ENCODE measurements at places on chromosomes 6 and 20. TPM values are rescaled to one million over a fixed set of nuclear protein-coding genes. Genes with fewer than 3 reads are reported as not detected.

DNA sequence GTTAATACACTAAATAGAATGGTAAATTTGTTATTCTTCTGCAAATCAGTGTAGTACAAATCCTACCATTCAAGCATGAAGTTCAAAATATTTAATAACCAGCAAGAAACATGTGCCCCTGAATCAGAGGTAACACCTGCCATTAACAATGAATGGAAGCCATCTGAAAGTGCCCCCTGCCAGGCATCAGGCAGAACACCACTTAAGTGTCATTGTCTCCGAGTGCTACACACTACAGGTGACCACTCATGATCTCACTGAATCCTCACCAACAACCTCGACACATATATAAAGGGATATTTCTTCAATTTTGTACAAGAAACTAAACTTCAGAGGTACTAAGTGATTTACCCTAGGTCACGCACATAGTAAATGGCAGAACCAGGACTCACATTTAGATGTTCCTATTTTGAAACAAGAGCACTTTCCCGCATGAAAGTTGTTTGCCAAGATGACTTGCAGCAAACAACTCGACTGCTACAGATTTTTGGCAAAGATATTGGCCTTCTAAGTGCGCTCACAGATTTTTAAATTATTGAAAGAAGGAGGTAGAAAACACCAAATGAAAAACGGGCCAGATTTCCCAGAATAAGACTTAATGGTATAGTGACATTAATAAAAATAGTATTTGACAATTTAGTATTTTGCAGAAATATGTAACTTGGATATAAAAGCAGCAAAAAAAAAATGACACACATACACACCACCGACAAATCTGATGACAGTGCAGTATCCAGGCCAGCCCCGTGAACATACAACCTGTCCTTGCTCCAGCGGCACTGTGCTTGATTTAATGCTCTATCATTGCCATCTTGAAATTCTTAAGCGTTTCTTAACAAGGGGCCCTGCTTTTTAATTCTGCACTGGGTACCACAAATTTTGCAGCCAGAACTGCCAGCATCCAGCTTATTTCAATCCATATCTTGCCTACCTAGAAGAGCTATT is 274.5 kb downstream of the ALDH8A1 start:
- no peak overlapping the region for H3K27ac ChIP-seq
- H3K36me3 ChIP-seq: no peaks in the 10 kb centered on the region
- H3K4me3 ChIP-seq: no peak overlapping the region
- no peaks in the 10 kb centered on the region for H3K27me3 ChIP-seq

DNA sequence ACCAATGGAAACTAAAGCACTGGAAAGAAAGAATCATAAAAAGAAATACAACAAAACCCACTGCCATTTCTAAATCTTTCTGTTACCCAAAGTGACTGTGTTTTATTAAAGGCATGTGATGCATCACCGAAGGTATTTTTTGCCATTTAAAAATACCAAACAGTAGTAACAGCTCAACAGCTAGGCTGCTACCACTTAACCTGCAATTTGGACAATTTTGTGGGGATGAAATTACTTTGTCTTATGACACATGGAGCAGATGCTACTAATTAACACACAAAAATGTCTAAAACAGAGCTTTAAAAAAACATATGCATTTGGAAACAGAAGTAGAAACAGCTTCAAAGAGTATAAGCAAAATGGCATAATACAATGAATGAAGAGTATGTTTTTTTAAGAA is 97.4 kb downstream of the ATXN1 start:
- no peaks in the 10 kb centered on the region for H3K27me3 ChIP-seq
- no peak for DNase-seq
- no peak overlapping the region for H3K27ac ChIP-seq
- peaks cover 58% of the 10 kb centered on the region for H3K36me3 ChIP-seq
- peaks cover 42% of the 10 kb centered on the region for H3K4me1 ChIP-seq
- no peak overlapping the region for H3K4me3 ChIP-seq

- DNase-seq: no peak
- H3K27me3 ChIP-seq: no peaks in the 10 kb centered on the region
- no peak overlapping the region for H3K4me3 ChIP-seq
- H3K4me1 ChIP-seq: peaks cover 65% of the 10 kb centered on the region
- no peak overlapping the region for H3K27ac ChIP-seq
- H3K36me3 ChIP-seq: peaks cover 69% of the 10 kb centered on the region
Measured at GRCh38 chr20:56391596-56392131, 351 bp downstream of the AURKA start.

The WFDC12 gene
- not detected for total RNA-seq

GRCh38 chr6:74333406-74333805 is 637.4 kb downstream of the CD109 start:
- DNase-seq: no peak
- H3K4me3 ChIP-seq: no peak overlapping the region
- H3K36me3 ChIP-seq: no peaks in the 10 kb centered on the region
- no peaks in the 10 kb centered on the region for H3K4me1 ChIP-seq
- no peaks in the 10 kb centered on the region for H3K27me3 ChIP-seq

The CTCFL gene
- total RNA-seq: not detected

DNA sequence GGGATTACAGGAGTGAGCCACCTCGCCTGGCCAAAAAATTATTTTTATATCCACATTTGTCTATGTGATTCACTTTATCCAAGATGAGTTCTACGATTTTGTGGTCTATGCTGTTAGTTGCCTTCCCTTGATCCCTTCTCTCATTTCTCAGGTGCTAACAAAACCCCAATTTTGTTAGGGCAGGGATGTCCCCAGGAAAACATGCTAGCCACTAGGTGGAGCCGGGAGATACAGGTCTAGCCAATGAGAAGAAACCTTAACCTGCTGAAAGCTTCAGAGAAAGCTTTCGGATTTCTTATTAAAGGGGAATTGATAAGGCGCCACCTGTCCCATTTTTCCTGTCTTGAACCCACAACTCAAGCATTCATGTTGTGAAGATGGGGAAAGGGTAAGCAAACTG is 167.4 kb upstream of the OLIG3 start:
- DNase-seq: peak; percentile 32
- no peak overlapping the region for H3K4me3 ChIP-seq
- no peaks in the 10 kb centered on the region for H3K36me3 ChIP-seq
- H3K27ac ChIP-seq: no peak overlapping the region
- H3K4me1 ChIP-seq: peaks cover 39% of the 10 kb centered on the region

- no peak overlapping the region for H3K4me3 ChIP-seq
- H3K36me3 ChIP-seq: peaks cover 13% of the 10 kb centered on the region
- H3K27me3 ChIP-seq: peaks cover 1% of the 10 kb centered on the region
- no peak overlapping the region for H3K27ac ChIP-seq
- no peak for DNase-seq
Measured at GRCh38 chr6:138086573-138087196, 20.5 kb downstream of the PERP start.

The GGTLC1 gene
- total RNA-seq: not detected

The OR2J3 gene
- total RNA-seq: not detected

GRCh38 chr6:28296520-28297060 is 15.2 kb downstream of the PGBD1 start:
- H3K27me3 ChIP-seq: no peaks in the 10 kb centered on the region
- no peak for DNase-seq
- H3K4me1 ChIP-seq: no peaks in the 10 kb centered on the region
- no peak overlapping the region for H3K4me3 ChIP-seq
- H3K27ac ChIP-seq: no peak overlapping the region

The IRF4 gene
- 178 TPM for total RNA-seq

DNA sequence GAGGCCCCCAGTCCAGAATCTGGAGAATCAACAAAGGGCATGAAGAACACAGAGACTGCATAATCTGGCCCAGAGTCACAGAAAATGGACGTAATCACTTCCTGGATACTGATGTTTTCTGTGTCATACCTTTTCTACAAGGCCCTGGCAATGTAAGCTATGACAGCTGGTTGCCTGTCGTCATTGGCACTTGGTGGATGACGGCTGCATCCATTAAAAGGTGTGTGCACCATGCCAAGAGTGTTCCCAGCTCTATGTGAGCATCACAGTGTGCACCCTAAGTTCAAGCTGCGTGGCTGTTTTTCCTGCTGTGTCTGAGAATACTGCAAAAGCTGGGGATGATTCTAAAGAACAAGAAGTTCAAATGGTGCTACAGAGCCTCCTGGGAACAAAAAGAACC is 275.2 kb upstream of the CNR1 start:
- no peak for DNase-seq
- H3K27ac ChIP-seq: no peak overlapping the region
- H3K4me3 ChIP-seq: no peak overlapping the region
- H3K36me3 ChIP-seq: no peaks in the 10 kb centered on the region
- no peaks in the 10 kb centered on the region for H3K27me3 ChIP-seq

The SLC29A1 gene
- 25.4 TPM for total RNA-seq

- peaks cover 3% of the 10 kb centered on the region for H3K4me1 ChIP-seq
- no peak overlapping the region for H3K27ac ChIP-seq
- no peak overlapping the region for H3K4me3 ChIP-seq
- no peaks in the 10 kb centered on the region for H3K27me3 ChIP-seq
- H3K36me3 ChIP-seq: no peaks in the 10 kb centered on the region
Measured at GRCh38 chr20:63417097-63417737, 55.2 kb downstream of the KCNQ2 start.

- no peaks in the 10 kb centered on the region for H3K27me3 ChIP-seq
- H3K4me3 ChIP-seq: no peak overlapping the region
- H3K4me1 ChIP-seq: no peaks in the 10 kb centered on the region
- H3K36me3 ChIP-seq: no peaks in the 10 kb centered on the region
Measured at GRCh38 chr6:55874316-55874715, 1.1 kb downstream of the BMP5 start.

The EFCAB8 gene
- 0.55 TPM for total RNA-seq

The SOX4 gene
- total RNA-seq: 0.20 TPM

GRCh38 chr6:43871933-43872332 is 101.9 kb downstream of the VEGFA start:
- no peak overlapping the region for H3K27ac ChIP-seq
- H3K4me1 ChIP-seq: no peaks in the 10 kb centered on the region
- peaks cover 5% of the 10 kb centered on the region for H3K27me3 ChIP-seq
- no peaks in the 10 kb centered on the region for H3K36me3 ChIP-seq
- DNase-seq: no peak

DNA sequence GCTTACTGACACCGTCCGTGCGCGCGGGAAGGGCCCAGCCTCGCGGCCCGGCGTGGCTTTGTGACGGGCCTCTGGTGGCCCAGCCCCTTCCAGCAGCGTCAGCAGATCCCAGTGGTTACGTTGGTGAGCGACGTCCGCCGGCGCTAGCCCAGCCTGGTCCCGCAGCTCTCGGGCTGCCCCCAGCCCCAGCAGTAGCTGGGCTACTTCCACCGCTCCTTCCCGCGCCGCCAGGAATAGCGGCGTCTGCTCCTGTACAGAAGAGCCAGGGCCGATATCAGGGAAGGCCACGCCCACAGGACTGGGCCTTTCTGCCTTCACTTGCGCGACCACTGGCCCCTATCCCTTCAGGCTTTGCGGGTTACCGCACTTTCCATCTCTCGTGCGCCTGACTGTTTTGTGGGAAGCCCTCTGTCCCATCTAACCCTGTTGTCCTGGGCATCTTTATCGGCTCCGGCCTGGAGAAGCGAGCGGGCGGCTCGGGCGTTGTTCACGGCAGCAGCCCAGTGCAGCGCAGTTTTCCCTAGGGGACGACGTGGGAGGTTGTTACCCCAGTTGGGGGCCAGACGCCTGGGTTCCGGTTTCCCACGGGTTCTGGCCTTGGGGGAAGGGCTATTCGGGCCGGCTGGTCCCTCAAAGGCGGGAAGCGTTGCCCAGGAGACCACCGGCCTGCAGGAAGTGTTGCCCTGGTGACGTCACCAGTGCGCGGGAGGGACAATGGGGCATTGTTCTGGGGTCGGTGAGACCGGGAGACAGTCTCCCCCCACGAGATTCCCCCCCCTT is 3.6 kb upstream of the GPSM3 start:
- peaks cover 35% of the 10 kb centered on the region for H3K4me1 ChIP-seq
- DNase-seq: peak; percentile 73
- peaks cover 16% of the 10 kb centered on the region for H3K36me3 ChIP-seq
- peaks cover 2% of the 10 kb centered on the region for H3K27me3 ChIP-seq
